COLO829 (cell line): ENCODE measurements at places on chromosomes 16 and 17.

DNA sequence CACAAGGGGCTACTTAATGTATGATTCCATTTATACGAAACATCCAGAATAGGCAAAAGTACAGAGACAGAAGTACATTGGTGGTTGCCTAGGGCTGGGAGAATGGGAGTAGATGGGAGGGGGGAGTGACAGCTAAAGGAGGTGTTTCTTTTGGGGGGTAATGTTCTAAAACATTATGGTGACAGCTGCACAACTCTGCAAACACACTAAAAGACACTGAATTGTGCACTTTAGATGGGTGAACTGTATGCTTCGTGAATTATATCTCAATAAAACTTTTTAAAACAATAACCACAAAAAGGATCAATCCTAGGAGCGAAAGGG lies 661 bp downstream of the LYRM9 start:
- DNase-seq, result no peak

DNA sequence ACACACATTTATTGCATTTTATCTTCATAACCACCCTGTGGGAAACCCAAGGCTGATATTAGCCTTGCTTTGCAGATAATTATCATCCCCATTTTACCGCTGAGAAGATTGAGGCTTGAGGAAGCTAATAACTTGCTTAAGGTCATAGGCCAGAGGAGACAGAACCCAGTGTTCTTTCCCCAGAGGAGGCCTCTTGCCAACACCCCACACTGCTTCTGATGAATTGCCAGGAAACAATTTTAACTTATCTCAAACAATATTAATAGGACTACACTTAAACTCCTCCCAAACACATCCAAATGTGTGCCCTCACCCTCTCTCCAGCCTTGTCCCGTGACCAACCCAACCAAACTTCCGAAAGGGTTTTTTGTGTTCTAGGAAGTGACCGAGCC lies 2.1 kb upstream of the SPG7 start:
- DNase-seq, result no peak

DNA sequence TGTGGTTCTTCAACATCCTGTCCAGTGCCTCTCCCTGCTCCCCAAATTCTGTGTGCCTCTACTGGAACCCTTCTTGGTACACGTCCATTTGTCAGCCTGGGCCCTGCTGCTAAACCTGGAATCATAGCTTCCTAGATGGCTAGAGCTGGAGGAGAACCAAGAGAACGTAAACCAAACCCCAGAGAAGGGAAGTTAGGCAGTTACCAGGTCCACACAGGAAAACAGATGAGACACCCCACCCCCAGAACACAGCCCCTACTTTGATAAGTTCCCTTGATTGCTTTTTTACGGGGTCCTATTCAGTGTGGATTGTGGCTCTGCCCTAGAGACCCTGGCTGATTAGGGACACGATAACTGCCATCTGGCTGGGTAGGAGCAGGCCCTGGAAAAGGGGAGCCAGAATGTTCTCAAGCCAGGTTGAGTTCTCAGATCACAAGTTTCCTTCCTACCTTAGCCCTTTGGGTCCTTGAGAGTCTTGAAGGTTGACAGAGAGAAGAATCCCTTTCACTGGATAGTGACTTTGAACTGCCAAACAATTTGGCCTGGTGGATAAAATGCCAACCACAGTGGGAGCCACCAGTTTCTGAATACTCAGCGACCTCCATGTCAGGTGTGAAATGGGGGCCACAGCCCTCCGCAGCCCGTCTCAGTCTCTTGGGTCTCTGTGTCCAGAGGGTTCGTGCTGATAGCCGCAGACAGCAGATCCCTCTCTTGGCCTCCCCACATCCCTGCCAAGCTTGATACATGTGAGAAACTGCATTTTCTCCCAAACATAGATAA lies 7.9 kb downstream of the TBX4 start:
- DNase-seq, result no peak

DNA sequence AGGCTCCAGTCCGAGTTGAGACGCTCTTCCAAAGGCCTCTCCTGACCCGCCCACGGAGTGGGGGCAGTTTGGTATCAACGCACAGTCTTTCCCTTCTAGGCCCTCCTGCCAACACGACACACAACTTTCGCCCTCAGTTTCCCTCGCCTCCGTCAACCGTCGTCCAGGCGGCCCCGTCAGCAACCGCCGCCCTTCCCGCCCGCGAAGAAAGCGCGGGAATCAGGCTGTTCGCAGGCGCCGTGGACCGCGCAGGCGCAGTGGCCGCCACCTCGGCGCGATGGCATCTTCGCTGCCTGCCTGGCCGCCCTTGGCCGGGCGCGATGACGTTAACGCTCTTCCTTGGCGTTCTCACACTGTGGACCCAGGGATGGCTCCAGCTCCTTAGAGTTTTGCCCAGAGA lies at the start of gene SPATA22:
TSS of gene SPATA22 (minus strand) at position 221 of the 400 bp plus-strand sequence. CDS start 2,494 bp downstream, outside the sequence.
- DNase-seq, result no peak

- peak; percentile 88 for DNase-seq
These were observed 13.3 kb downstream of the GGA2 start for GRCh38 chr16:23496821-23497542.
